Dermis lymphatic vessel endothelial cell (primary cell): ENCODE measurements at places on chromosomes 12 and 14. TPM values are rescaled to one million over a fixed set of nuclear protein-coding genes. Genes with fewer than 3 reads are reported as not detected.

Gene KLRB1
- not detected in 2 replicates for total RNA-seq

Gene LTBR
- 25.5 and 28.2 TPM in 2 replicates for total RNA-seq

Gene SCNN1A
- 0.43 TPM in 1 of 2 replicates, not detected in the other for total RNA-seq

Gene MEG3
- 2.7 and 5.2 TPM in 2 replicates for total RNA-seq

Gene ARHGAP9
- not detected in 2 replicates for total RNA-seq

Gene PLBD1
- total RNA-seq: 0.17 and 0.43 TPM in 2 replicates

Gene LYZ
- total RNA-seq: not detected in 2 replicates

Gene HSPA2
- total RNA-seq: 2.3 and 7.2 TPM in 2 replicates

Gene NUMB
- 64.6 and 94.4 TPM in 2 replicates for total RNA-seq

Gene TM7SF3
- 81.5 and 82.9 TPM in 2 replicates for total RNA-seq

Gene TBC1D30
- 7.4 and 13.2 TPM in 2 replicates for total RNA-seq

Gene JPH4
- under 0.01 TPM in 1 of 2 replicates, not detected in the other for total RNA-seq

Gene OASL
- under 0.01 and 0.11 TPM in 2 replicates for total RNA-seq

Gene TMTC1
- 4.2 and 15.5 TPM in 2 replicates for total RNA-seq

Gene PA2G4
- 89.3 and 132 TPM in 2 replicates for total RNA-seq

Gene BATF
- total RNA-seq: 2.6 and 3.4 TPM in 2 replicates

Gene LRRK2
- under 0.01 and 0.52 TPM in 2 replicates for total RNA-seq

Gene NAV3
- 4.7 and 8.6 TPM in 2 replicates for total RNA-seq

Gene TAS2R8
- 0.09 and 0.11 TPM in 2 replicates for total RNA-seq

Gene HNF1A
- total RNA-seq: not detected in 2 replicates

Gene AQP2
- total RNA-seq: not detected in 2 replicates

Gene GPN3
- 13.8 and 14.0 TPM in 2 replicates for total RNA-seq

Gene SELPLG
- total RNA-seq: 0.11 and 0.26 TPM in 2 replicates

Gene RAPGEF3
- 8.3 and 11.0 TPM in 2 replicates for total RNA-seq

Gene EML1
- 40.1 and 41.9 TPM in 2 replicates for total RNA-seq

Gene DEPDC4
- total RNA-seq: 0.22 and 0.26 TPM in 2 replicates

Gene USP15
- 62.0 and 73.1 TPM in 2 replicates for total RNA-seq

Gene ASCL1
- total RNA-seq: not detected in 2 replicates

Gene FSCB
- not detected in 2 replicates for total RNA-seq

Gene GALNT9
- not detected in 2 replicates for total RNA-seq

Gene AJUBA
- total RNA-seq: 16.9 and 42.6 TPM in 2 replicates

Gene ABHD12B
- not detected in 2 replicates for total RNA-seq

Gene IL26
- total RNA-seq: not detected in 2 replicates

Gene DBX2
- not detected in 2 replicates for total RNA-seq

Gene SRRM4
- total RNA-seq: not detected in 2 replicates

Gene GSC
- not detected in 2 replicates for total RNA-seq

Gene POTEM
- total RNA-seq: not detected in 2 replicates

Gene FAIM2
- total RNA-seq: not detected in 2 replicates

Gene SYCP3
- 0.11 and 0.17 TPM in 2 replicates for total RNA-seq

Gene TXNDC16
- 4.2 and 5.3 TPM in 2 replicates for total RNA-seq

Gene IFNG-AS1
- not detected in 2 replicates for total RNA-seq

Gene HIP1R
- 23.9 and 24.0 TPM in 2 replicates for total RNA-seq

Gene CLEC12A
- not detected in 2 replicates for total RNA-seq

Gene SLCO1B1
- total RNA-seq: not detected in 2 replicates

Gene CLEC4A
- total RNA-seq: 0.43 TPM in 2 replicates

Gene PMEL
- total RNA-seq: 0.60 and 0.76 TPM in 2 replicates

Gene ADCY4
- total RNA-seq: 51.0 and 57.6 TPM in 2 replicates

Gene KRT82
- not detected in 2 replicates for total RNA-seq

Gene MDGA2
- total RNA-seq: not detected in 2 replicates

Gene ABCD4
- total RNA-seq: 33.7 and 35.8 TPM in 2 replicates
